NCI-H2081 (cell line): ENCODE measurements at places on chromosomes 6 and 20.
A peak's percentile ranks its signal among the peaks of the same experiment; 100 is the strongest.

GRCh38 chr6:158262082-158262481 is 50.2 kb upstream of the TULP4 start:
- no peak for DNase-seq

DNA sequence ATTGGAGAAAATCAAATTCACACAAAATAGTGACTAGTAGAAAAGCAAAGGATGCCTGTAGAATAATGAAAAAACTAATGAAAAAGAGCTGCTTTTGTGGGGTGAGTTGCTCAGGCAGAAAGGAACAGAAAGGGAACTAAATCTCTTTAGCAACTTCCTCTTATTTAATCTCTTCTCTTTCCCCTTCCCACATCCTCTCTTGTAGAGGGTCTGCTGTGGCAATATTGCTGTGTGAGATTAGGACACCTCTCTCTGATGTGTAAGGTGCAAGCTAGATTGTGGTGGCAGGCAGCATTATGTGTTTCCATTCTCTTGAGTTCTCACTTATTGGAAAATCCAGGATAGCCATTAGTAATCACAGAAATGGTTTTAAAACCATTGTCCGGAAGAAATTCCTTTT is 49.7 kb downstream of the SYNE1 start:
- no peak for DNase-seq

- no peak for DNase-seq
Measured at GRCh38 chr6:24718449-24719124, 367 bp downstream of the C6orf62 start.

- no peak for DNase-seq
Measured at GRCh38 chr6:79909517-79909916, 37.8 kb downstream of the ELOVL4 start.

- no peak for DNase-seq
Measured at GRCh38 chr20:58330687-58331086, 21.2 kb downstream of the RAB22A start.

DNA sequence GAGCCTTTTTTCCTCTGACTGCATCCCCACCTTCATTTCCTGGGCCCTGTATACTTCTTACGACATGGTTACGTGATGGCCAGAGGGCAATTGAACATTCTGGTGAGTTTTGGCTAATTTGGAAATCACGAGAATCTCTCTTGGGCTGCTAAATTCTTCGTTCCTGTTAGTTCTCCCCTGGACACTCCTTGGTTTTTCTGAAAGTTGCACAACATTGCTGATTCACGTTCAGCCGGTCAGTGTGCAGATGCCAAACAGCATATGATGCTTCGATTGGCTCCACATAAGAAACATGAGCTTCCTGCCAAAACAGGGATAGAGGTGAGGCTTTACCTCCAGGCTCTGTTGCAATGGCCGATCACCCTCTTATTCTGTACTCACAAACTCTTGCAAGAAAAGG is 119.4 kb upstream of the LY86 start:
- no peak for DNase-seq

DNA sequence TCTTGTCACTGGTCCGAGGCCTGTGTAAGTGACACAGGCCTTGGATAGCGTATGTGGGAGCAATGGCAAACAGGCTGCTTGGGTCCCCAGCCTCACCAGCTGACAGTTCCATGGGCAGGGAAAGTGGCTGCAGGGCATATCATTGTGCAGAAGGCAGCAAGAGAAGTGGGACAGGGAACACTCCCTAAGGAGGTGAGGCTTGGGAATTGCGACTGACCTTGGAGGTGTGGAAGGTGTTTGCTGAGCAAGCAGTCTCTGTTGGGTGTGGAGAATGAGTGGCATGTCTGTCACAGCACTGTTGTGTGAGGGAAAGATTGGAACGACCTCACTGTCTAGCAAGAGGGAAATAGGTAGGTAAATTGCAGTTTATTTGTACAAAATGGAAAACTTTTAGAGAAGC is 16.8 kb downstream of the POFUT1 start:
- DNase-seq: no peak

GRCh38 chr6:103079867-103080266 is 1686.4 kb downstream of the GRIK2 start:
- DNase-seq: no peak

- no peak for DNase-seq
Measured at GRCh38 chr6:87366072-87366827, 21.6 kb downstream of the C6orf163 start.

DNA sequence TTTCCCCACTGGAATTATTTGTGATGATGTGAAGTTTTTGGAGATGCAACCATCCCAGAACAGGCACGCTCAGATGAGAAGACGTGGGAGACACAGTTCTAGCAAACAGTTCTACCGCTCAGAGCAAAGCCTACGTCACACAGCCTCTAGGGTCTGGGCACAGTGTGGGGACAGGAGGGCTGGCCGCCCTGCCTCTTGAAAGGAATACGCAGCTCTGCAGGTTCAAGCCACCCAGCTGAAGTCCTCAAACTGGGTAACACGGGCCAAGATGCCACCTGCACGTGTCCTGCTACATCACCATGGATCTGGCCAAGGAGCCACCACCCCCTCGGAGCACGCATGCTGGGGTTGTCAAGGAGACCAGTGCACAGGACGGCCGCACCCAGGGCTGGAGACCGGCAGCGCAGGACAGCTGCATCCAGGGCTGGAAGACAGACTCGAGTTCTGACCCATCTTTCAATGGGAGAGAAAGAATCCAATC is 75.0 kb downstream of the NOL4L start:
- no peak for DNase-seq

DNA sequence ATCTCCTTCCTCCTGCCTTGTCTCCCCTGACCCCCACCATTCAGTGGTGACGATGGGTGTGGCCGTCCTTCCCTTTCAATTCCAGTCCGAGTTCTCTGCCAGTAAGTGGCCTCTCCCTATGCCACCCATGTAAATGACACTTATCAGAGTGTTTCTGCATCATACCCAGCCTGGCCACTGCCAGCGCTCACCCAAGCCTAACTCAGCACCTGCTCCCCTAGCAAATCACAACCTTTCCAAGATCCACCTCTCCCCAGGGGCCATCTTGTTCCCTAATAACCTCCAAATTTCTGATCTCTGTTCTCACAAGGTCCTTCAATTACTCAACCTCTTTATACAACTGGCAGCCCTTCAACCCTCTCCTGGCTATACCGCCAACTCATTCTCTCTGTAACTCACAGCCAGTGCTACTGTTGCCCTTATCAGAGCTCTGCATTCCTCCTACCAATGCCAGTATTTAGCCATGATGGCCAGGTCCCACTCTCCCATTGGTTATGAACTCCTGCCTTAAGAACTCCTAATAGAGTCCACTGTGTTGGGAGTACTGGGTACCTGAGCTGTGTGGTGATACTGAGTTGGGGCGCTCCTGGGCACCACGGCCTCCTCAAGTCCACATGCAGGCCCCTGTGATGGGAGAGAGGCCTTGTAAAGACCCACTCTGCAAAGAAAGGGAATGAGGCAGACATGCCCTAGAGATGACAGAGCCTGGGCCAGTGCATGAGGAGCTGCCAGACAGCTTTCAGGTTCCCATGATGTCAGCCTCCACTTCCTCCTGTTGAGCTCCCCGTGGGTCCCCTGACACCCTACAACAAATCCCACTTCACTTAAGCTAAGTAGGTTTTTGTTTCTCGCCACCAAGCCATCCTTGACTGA is 187.4 kb upstream of the RREB1 start:
- DNase-seq: no peak

DNA sequence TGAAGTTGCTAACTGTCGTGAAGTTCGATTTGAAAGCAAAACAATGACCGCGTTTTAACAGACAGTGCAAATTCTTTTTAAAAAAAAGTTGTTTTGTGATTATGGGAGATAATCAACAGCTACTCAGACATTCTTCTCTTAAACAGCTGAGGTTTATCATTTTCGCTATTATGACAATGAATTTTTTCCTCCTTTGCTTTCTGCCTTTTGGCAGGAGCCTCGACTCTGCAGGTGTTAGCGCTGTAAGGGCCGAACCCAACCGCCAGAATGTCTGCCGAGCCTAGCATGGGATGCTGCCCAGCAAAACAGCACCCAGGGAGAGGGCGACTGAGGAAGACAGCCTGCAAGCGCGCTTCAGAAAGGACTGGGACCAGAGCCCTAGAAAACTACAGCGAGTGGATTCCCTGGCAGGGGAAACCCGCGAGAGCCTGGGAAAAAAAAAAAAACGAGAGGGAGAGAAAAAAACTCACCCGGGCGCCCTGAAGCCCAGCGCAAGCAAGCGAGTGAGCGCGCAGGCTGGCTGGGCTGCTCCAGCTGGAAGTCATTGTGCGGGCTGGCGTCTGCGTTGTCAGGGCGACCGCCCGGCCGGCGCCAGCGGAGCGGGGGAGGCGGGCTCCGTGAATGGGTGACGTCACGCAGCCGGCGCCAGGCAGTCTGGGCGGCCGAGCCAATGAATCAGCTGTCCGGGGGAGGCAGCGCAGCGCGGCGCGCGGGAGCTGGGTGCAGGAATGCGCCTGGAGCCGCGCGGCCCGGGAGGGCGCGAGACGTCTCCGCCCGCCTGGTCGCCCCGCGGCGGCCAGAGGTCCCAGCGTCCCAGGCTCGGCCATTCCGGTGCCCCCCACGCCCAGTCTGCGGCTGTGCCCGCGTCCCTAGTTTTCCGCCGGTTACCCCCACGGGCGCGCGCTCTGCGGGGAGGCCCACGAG is 32.7 kb upstream of the ID4 start:
- peak; percentile 95 for DNase-seq

GRCh38 chr6:170347091-170347490 is 40.5 kb downstream of the FAM120B start:
- no peak for DNase-seq

DNA sequence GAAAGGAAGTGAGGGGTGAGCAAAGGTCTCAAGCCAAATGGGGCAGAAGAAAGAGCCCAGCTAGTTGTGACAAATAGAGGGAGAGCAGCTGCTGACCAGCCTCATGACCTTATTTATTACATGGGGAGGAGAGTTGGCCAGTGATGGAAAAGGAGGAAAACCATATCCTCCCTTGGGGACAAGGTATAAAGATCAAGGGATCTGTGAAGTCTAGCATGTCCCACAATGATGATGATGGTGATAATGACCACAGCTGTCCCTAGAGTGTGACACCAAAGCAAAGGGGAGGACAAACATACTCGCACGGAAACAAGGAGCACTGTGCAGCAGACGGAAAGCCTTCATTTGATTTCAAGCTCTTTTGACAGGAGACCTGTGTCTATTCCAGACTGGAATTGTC is 190.4 kb upstream of the MCHR2 start:
- no peak for DNase-seq

GRCh38 chr6:137316626-137317025 is 97.4 kb upstream of the IFNGR1 start:
- DNase-seq: no peak

- DNase-seq: no peak
Measured at GRCh38 chr6:45200510-45200909, 127.6 kb upstream of the RUNX2 start.

DNA sequence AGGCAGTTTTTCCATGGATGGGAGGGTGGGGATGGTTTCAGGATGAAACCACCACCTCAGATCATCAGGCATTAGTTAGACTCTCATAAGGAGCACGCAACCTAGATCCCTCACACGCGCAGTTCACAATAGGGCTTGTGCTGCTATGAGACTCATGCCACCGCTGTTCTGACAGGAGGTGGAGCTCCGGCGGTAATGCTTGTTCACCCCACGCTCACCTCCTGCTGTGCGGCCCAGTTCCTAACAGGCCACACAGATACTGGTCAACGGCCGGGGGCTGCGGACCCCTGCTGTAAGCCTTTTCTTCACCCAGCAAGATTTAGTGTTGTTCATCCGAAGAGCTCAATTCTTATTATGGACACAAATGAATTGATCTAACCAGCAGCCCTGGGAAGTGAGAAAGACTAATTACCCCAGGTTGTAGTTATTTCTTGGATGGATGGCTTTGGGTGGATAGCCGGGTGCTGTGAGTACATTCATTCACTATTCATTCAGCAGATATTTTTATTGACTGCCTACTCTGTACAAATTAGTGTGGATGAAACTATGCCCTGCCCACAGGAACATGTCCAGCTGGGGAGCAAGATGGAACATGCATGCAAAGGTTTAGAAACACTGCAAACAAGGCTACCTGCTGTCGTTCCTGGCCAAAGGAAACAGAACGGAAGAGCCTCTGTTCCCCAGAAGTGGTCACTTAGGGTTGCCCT is 57.2 kb downstream of the RIOK1 start:
- no peak for DNase-seq

DNA sequence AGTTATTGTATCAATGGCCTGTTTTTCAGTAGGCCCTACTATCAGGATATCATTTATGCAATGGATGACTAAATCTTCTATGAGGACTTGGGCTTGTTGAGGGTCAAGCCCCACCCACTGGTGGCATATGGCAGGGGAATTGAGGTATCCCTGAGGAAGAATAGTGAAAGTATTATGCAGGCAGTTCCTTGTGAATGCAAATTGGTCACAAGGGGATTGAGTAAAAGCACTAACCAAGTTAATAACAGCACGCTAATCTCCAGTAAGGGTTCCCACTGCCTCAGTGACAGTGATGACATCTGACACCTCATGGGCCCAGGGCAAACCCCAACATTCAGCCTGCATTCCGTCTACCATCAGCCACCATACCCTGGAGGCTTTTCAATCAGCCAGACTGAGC is 14.9 kb downstream of the BPIFA1 start:
- DNase-seq: no peak

DNA sequence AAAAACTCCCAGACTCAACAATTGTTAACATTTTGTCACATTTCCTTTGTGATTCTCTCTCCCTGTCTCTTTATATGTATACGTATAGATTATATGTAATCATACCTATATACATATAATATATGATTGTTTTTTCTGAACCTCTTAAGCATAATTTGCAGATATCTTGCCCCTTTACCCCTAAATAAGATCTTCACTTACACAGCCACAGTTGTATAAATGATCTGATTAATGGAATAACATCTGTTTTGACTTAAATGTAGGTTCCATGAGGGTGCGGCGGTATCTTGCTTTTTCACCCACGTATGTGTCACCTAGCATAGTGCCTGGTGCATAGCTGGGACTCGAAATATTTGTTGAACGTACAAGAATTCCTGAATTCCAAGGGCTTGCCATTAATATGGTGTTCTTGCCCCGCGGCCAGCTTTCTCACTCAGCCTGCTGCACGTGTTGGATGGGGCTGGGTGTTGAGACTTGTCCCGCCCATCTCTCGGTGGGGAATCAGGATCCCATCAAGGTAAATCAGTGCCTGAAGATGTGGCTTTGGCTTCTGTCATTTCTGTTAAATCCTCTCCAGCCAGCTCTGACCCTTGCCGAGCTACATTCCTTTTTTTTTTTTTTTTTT is 10.4 kb upstream of the MANBAL start:
- DNase-seq: no peak

DNA sequence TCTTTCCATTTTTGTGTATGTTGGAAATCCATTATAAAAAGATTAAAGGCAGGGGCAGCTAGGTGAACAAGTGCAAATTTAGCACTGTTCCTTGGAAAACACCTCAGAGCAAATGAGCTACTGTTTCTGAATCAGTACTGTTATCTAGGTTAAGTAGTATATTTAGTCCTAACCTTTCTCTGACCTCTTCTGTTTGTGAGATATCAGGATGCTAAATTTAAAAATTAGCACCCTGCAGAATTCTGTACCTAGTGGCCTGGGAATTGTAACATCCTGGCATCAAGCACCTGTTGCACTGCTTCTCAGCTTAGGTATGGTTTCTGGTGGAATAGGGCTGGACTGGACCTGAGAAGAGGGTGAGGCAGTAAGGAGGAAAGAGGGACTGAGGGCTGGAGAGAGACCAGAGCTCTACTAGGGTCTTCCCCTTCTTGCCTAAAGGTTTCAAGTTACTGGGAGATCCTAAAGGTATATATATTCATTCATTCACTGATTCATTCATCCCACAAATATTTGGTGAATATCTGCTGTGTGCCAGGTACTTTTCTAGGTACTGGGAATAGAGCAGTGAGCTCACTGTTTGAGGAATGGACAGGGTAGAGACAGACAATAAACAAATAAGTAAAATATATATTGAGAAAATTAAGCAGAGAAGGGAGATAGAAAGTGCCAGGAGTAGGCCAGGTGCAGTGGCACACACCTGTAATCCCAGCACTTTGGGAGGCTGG is 5.2 kb downstream of the ZNF76 start:
- DNase-seq: no peak
